Activated CD4-positive, alpha-beta T cell treated with anti-CD3 and anti-CD28 coated beads, Interleukin-2, amount 10 ng/mL, durations not matched to agents 24 days and 14 days (primary cell): ENCODE measurements at places on chromosomes 6 and 20.

- DNase-seq = no peak
Observed at GRCh38 chr6:79180052-79180451, 54.4 kb downstream of the HMGN3 start.

- DNase-seq = peak; percentile 75
Observed at GRCh38 chr6:159978291-159979135, 9.6 kb downstream of the IGF2R start.

GRCh38 chr6:134425513-134425912 is 107.6 kb upstream of the SGK1 start:
- DNase-seq = no peak

DNA sequence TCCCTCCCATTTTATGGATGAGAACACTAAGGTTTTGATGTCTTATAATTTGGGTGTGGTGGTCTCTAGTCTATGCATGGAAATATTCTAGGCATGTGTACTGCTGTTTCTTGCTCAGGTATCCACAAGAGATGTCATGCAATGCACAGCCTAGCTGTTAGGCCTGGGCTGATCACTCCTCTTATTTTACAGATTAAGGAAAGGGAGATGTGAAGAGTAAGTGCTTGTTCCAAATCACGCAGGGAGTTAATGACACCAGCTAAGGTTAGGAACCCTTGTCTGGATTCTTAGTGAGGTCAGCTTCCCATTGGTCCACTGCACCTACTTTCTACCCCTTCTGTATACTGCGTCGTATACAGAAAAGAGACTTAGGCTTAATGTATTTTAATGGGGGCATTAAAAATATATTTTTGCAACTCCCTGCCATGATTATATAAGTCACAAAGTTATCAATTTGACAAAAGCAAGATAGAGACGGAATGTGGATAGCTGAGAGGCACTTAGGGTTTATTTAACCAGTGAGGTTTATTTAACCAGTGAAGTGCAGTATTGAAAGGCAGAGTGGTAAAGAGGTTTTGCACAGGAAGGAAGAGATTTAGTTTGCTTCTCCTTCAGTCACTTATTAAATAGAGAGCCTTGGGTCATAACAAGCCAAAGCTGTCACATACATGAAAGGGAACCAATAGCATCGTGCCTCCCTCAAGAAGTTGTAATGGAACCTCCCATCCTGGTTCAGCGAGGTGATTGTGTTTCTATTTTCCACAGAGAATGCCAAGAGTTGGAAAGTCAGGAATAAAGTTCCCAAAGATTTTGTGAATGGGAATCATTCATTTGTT is 95.0 kb upstream of the FAM184A start:
- DNase-seq = no peak

GRCh38 chr6:15854826-15855710 is 192.2 kb upstream of the DTNBP1 start:
- no peak for DNase-seq

- DNase-seq = no peak
Observed at GRCh38 chr6:95546148-95546547, 31.2 kb upstream of the MANEA start.

DNA sequence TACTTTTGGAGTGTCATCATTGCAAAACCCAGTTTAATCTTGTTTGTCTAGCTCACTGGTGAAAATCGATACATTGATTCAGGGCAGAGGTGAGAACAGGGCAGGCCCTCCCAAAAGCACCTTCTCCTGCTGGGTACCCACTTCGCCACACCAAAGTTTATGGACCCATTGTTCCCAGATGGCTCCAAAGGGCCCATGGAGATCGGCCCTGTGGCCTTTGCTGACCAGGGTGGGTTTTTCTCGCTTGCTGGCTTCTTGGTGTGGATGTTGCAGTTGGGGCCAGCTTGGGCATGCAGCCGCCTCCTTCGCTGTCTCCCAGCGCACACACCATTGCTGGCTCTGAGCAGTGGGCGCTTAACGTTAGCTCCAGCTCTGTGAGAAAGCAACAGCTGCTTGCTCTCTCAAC is 178.1 kb upstream of the PDE10A start:
- no peak for DNase-seq

DNA sequence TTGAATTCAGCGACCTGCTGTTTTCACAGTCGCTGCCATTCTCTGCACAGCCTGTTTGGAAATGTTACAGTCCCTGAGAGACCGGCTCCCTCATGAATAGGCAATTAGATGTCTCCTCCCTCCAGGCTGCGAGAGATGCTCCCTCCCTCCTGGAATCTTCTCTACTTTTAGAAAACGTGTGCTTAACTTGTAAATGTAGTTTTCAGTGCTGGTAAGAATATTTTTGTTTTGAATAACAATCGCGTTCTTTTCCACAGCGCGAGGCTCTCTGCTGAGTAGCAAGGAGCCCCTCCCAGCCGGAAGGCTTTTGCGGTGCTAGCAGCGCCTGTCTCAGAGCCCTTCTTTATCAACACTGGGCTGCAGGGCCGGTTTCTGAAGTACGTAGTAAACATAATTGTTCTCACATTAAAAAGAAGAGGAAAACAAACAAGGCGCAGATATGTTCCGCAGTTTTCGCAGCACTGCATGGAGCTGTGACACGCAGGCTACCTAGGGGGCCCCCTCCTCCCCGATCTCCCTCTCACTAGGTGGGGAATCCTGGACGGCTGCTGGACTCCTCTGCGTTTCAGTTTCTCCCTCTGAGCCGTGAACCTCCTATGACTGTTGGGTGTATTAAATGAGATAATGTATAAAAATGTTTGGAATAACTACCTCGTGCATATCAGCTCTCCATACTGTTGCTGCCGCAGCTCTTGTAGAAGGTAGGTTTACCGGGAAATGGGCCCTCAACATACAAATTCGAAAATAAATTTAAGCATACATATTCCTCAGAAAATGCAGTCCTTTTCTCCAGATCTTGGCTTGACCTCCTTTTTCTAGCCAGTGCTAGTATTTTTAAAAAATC is 79.0 kb upstream of the SPACA1 start:
- peak; percentile 65 for DNase-seq

DNA sequence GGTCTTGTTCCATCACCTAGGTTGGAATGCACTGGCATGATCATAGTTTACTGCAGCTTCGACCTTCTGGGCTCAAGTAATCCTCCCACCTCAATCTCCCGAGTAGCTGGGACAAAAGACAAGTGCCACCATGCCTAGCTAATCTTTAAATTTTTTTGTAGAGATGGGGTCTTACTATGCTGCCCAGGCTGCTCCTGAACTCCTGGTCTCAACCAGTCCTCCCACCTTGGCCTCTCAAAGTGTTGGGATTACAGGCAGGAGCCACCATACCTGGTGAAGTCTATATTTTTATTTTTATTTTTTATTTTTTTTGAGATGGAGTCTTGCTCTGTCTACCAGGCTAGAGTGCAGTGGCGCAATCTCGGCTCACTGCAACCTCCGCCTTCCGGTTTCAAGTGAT is 11.4 kb upstream of the PIM1 start:
- DNase-seq = no peak

DNA sequence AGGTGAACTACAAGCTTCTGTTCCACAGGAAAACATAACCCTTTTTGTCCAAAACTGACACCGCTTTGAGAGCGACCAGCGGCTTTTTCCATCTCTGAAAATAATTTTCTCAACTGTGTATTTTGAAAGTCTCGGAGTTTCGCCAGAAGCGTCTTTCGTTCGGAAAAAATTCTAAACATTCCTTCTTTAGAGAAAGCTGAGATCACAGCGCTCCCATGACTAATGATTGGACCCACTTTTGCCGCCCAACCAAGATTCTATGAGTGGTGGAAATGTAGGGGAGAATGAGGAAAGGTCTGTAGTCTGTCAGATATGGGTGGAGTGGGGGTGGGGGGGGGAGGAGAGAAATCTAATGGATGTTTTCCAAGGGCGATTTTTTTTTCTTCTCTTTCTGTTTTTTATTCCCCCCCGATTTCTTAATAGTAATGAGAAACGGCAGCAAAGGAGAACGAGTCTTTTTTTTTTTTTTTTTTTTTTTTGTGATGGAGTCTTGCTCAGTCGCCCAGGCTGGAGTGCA is 189.3 kb downstream of the TRIM27 start:
- DNase-seq = no peak

GRCh38 chr6:150640556-150641209 is 41.0 kb downstream of the PLEKHG1 start:
- no peak for DNase-seq

DNA sequence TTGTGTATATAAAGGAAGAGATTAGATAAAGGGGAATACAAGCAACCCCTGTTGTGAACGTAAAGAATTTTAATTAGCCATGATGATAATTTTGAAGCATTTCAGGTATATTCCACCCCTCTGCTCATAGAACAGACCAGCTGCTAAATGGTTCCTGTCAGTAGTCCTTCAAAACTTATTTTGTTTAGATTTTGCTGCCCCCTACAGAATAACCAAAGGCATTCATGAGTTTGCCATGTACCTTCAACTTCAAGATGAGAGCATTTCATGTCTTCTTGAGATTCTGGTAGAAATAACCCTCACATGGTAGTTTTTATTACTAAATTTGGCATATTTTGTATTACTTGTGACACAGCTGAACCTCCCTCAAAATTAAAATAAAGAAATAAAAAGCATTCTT is 1586.7 kb downstream of the HACE1 start:
- DNase-seq = no peak

GRCh38 chr6:29948277-29948676 is 5.9 kb downstream of the HLA-A start:
- peak; percentile 56 for DNase-seq

DNA sequence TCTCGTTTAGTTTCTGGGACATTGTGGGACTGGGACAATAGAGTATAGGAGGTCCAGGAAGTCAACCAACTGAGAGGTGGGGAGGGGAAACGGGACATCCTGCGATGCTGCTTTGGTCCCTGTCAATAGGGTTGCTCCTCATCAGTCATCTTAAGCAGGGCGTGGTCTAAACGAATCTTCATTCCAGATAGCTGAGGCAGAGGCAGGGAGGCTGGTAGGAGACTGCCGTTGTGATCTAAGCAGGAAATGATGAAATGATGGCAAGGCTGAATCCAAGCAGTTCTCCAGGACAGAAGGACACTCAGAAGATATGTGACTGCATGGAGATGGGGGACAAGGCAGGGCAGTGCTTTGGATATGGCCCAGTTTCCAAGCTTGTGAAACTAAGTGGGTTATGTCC is 953.4 kb downstream of the KIF16B start:
- no peak for DNase-seq

- DNase-seq = peak; percentile 91
Observed at GRCh38 chr6:29792123-29793035, 35.2 kb upstream of the HLA-G start.

DNA sequence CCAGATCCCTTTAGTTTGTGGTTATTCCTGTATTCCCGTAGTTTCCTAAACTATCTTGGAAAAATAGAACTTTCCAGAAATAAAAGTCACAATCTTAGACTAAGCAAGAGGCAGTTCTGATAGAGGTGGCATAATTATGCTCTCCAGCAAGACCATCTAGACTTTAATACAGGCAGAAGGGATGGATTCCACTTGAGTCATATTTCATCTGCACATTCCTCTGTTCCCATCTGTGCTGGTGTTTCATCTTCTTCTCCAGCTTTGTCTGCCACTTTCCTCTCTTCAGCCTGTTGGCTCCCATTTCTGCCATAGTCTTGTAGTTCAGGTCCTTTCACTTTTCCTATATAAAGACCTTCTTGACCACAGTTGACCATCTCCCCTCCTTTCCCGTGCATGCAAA is 102.9 kb downstream of the SOBP start:
- no peak for DNase-seq

GRCh38 chr6:80094017-80094416 is 12.5 kb upstream of the BCKDHB start:
- DNase-seq = peak; percentile 69

GRCh38 chr6:90078513-90079289 is 184.4 kb downstream of the GJA10 start:
- DNase-seq = peak; percentile 85

- DNase-seq = no peak
Observed at GRCh38 chr6:4371207-4371921, 236.0 kb upstream of the ECI2 start.

DNA sequence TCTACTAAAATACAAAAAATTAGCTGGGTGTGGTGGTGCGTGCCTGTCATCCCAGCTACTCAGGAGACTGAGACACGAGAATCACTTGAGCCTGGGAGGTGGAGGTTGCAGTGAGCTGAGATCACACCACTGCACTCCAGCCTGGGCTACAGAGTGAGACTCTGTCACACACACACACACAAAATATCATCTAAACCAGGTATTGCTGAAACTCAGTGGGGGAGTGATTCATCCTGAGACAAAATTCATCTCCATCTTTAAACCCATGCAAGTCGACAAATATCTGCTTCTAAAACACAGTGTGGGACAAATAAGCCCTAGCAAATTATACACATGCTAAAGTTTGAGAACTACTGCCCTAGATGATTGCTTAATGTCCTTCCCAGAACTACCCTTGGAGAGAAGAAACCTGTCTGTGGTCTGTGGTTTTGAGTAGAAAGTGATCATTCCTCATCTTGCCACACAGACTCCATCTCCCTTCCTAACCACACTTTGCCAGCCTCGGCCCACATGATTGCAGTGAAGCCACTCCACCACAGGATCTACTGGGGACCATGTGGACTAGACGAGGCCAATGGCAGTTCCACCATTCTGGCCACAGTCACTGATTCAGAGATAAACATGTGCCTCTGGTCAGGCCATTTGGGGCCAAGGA is 130.3 kb downstream of the OPRM1 start:
- no peak for DNase-seq

DNA sequence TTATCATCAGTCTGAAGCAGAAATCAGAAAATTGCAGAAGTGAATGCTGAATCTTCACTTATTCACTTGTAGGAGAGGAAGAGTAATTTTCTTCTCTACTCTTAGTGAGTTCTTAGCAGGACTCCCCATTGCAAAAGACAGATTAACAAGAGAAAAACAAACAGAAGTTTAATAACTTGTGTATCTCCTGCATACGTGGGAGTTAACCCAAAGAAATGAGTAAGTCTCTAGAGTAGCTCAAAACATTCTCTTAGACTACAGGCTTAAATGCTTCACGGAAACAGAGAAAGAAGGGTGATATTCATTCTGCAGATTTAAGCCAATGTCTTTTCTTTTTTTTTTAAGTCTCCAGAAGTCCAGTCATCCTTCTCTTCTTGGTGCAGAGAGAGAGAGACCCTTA is 97.9 kb upstream of the TMEM181 start:
- DNase-seq = no peak

DNA sequence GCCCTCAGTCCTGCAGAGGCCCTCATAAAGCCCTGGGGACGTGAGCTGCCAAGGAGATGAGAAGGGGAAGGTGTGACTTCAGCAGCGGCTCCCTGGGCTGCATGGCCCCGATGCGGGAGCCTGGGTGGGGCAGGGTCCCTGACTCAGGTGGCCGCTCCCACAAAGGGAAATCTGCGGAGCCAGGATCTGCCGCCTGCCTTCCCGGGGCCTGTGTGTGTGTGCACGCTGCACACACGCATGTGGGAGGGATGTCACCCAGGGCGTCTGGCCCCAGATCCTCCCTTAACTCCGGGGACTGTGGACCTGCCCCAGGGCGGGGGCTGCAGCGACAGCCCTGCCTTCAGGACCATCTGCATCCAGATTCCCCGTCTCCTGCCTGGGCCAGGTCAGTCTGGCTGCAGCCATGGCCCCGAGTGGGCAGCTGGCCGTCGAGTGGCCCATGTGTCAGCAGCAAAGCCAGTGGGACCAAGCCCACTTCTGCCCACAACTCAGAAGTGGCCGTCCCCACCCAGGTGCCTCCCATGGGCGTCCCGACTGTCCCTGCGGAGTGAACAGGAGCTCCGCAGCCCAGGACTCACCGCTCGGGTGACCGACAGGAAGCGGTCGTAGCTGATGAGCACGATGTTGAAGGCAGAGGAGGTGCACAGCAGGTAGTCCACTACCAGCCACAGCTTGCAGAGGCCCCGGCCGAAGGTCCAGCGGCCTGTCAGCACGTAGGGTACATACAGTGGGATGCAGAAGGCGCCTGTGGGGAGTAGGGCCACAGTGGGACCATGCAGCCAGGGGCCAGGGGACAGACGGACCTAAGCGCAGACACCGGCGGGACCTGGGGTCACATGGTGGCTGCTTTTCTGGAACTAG is 1.9 kb downstream of the HRH3 start:
- no peak for DNase-seq
